NCI-H1417 treated with DMSO at 0.1 percent for 48 hours (cell line): ENCODE measurements at places on chromosomes 6 and 20.
A peak's percentile ranks its signal among the peaks of the same experiment; 100 is the strongest.

GRCh38 chr6:111805511-111806164, 67.6 kb downstream of the FYN start:
- no peak for DNase-seq

GRCh38 chr6:126385536-126385935, 45.6 kb downstream of the CENPW start:
- DNase-seq = no peak

DNA sequence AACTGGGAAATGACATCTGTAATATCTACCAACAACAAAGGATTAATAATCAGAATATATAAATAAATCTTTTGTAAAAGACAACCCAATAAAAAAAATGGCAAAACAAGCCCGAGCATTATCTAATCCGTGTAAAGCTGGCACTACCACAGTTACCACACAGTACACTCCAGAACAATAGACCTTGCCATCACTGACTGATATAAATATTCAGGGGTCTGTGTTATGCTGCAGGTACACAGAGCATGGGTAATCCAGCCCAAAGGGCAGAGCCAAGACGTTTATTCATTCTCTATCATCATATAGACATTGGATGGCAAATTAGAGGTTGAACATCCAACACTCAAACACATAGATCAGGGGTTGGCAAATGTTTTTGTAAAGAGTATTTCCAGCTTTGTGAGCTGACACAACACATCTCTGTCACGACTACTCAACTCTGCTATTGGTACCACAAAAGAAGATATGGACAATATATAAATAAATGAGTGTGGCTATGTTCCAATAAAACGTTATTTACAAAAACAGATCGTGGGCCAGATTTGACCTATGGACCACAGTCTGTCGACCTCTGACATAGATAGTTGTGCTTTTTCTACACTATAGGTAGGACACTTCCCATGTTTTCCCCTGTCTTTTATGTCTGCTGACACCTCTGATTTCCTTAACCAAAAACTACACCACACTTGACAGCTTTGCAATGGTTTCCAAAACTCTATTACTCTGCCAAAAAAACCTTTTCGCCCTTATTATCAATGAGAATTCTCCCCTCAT, 4.5 kb downstream of the NCOA6 start:
- no peak for DNase-seq

DNA sequence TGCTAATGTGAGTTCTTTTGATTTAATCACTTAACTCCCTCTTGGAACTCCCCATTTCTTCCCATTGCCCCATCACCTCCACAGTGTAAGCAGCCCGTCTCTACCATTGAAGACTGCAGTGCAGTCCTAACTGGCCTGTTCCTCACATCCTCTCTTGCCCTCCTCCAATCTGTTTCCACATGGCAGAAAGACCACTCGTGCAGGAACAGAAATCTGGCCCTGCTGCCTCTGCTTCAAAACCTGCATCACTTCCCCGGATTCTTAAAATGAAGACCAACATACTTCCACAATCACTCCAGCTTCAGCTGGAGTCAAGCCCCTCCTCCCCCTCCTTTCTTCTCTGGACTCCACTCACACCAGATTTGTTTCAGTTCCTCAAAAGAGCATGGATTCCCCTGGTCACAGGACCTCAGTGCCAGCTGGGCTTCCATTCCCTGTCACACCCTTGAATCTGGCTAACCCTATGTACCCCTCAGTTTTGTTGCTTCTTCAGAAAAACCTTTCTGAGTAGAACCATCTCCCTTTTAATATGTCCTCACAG, 802.3 kb downstream of the MAFB start:
- DNase-seq = no peak

DNA sequence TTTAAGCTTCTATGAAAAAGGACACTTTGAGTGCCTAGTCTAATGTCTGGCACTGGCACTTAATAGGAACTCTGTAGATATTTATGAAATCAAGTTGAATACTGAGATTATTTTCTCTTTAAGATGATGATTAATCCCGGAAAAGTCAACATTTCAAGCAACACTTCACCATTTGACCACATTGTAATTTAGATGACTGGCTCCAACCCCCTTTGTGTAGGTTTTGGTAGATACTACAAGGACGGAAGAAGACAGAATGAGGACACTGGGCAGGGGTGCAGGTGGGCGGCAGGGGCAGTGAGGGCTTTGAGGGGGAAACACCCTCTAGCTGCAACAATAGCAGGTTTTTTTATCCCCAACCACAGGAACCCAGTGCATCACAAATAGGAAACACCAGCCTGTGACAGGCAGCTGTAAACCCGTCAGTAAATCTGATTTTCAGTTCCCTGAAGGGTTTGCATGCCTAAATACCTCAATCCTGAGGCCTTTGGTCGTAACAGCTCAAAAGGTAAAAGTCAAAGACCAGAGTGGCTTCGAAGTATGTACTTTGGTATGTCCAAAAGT, 4.6 kb downstream of the DTNBP1 start:
- DNase-seq = no peak

DNA sequence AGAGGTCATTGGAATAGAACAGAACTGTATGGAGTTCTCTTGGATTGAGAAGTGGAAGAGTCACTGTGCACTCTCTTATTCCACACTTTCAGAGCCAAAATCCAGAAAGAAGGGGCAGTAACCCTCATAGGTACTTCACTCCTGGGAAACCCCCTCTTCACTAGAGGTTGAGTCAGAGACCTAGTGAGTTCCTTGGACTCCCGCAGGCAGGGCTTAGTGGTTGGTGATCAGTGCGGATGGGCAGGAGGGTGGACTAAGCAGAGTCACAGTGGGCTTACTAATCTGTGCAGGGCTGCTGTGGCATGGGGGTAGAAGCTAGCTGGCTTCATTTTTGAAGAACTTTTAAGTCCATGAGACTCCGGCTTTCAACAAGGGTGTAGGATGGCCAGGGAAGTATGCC, 95.0 kb upstream of the MLN start:
- no peak for DNase-seq

- no peak for DNase-seq
Observed at GRCh38 chr6:149061930-149062329, 255.6 kb upstream of the TAB2 start.

DNA sequence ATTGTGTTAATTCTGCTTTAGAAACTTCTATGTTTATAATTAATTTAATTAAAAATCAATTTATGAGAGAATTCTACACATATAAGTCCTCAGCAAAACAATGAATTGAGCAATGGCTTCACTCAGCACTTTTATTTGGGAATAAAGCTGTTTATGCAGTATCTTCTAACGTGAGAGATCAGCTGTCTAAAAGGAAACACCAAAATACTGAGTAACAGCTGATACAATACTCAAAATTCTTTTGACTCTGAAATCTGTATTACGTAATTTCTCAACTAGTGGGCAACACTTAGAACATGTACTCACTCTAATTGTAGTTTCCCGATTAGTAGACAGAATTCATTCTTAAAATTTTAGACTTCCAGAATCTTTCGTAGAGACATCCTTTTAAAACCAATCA, 49.8 kb downstream of the MAP3K7 start:
- no peak for DNase-seq

- no peak for DNase-seq
Observed at GRCh38 chr6:50443144-50443543, 270.2 kb upstream of the TFAP2D start.

DNA sequence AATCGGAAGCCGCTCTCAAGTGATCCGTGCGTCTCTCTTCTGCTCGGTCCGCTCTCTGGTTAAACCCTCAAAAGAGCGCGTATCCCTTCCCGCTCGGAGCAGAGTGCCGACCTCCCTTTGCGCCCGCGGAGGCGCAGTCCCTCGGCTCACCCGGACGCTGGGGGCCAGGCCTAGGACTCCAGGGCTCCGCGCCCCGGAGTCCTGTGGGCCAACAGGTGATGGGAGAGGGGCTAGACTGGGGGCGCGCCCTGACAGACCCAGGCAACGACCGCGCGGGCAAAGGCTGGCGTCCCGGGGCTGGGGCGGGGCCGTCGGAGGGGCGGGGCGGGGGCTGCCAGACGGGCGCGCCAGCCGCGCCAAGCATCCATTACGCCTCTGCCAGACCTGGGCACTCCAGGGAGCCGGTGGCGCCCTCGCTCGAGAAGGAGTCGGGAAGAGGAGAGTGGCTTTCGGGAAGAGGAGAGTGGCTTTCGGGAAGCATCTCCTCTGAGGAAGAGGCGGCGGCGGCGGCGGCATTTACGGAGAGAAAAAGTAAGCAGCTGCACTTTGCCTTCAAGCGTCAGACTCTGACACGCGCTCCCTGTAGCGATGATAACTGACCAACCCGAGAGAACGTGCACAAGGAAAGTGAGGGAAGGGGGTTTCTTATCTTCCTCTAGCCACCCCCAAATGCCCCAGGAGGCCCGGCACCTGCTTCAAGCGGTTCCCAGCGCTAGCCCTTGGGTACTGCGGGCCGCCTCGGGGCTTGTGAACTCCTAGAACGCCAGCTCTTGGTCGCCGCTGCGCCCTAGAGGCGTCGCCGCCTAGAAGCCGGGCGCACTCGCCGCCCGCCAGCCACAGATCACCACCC, 2.6 kb downstream of the EPHA7 start:
- peak; percentile 42 for DNase-seq

GRCh38 chr6:30100585-30101443, 12.1 kb downstream of the TRIM31 start:
- no peak for DNase-seq

DNA sequence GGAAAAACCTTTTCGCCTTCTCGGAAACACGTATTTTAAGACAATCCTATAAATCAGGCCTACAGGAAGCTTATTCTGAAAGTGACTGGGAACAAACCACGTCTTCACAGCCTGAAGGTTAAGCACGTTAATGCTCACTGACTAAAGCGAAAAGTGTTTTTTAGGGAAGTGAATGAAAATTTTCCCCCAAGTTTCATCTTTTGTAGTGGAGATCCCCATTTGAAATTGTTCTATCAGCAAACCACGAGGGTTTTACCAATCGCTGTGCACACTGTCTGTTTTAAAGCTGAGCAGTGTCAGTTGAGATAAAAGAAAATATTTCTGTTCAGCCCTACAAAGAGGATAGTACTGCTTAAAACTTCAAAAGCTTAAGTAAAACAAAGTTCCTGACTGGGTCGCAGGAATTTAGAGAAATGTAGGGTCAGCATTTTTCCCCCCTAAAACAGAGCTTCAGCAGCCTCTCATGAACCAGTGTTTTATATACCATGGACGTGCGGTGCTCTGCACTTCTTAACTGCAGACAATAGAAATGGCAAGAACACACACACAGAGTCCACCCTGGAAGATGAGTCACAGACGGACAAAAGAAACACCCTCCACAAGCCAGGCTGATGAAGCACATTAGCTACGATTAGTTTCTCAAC, 34.9 kb downstream of the SLC22A23 start:
- DNase-seq = no peak

DNA sequence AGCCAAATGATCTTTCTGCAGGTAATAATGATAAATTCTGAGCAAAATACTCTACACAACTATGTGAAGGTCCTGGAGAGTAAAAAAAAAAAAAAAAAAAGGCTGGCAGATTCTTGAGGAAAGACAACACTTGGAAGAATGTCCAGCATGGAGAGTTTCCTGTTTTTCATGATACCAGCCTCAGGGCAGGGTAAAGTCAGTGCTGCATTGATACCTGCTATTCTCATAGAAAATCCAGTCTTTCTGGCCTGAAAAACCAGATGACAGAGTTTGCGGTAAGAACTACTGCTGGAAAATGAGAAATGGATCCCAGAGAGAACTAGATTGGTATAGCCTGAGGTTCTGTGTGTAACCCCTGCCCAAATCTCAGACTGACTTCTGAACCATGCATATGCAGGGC, 89.1 kb downstream of the AFG1L start:
- no peak for DNase-seq

- DNase-seq = no peak
Observed at GRCh38 chr20:64228751-64229506, 26.6 kb upstream of the PCMTD2 start.

DNA sequence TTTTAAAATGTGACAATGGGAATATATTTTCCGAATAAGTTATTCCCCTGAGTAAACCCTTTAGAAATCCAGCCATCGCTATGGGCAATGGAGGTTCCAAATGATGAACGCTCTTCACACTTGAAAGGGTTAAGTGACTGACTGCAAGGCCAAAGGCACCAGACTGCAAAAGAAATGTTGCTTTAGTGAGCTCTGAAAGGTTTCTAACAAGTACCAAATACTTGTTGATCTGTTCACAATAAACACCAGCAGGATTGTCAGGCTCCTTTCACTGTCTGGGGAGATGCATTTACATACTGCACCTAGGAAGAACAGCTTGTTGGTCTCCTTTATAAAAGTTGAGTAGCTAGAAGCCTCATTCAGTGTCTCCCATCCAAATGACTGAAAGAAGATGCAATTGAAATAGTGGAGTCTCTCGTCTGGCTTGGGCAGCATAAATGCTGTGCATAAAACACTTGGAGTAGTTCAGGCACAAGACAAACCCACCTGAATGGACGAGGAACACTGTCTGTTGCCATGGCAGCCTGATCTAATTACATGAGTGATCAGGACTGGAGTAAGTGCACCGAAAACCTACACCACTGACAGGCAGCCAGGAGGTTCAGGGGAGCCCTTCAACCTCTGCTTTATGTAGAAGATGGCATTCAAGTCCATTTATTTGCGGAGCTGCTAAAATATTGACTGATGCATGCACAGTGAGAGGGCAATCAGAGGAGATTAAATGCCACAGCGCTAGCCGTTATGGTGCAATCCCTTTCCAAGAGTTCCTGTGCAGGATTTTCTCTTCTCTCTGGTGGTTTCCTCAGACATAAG, 2.9 kb downstream of the ATXN1 start:
- DNase-seq = no peak

DNA sequence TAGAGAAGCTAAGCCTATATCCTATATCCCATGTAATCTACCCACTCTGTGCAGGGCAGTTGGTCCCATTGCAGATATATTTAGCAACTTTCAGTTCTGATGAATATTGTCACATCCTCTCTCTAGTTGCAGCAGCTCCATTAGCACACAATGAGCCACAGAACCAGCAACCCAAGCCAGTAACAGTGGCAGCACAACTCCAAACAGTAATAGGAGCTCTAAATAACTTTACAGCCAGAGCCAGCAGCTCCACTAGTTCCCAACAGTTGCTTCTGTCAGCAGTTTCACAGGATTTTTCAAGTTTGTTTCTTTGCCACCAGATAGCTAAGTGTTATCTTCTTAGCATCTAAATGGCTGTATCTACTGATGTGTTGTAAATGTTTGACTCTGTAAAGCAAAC, 490.8 kb downstream of the HTR1B start:
- no peak for DNase-seq

GRCh38 chr20:50438986-50439407, 71.2 kb upstream of the PTPN1 start:
- no peak for DNase-seq

GRCh38 chr6:14550410-14550809, 432.8 kb downstream of the CD83 start:
- DNase-seq = no peak

- no peak for DNase-seq
Observed at GRCh38 chr6:108806171-108806570, 42.1 kb upstream of the ARMC2 start.
